Stimulated activated naive CD8-positive, alpha-beta T cell treated with anti-CD3 and anti-CD28 coated beads, Interleukin-15, amount 100 ng/mL, for 72 hours (primary cell): ENCODE measurements at places on chromosomes 5 and 9.

DNA sequence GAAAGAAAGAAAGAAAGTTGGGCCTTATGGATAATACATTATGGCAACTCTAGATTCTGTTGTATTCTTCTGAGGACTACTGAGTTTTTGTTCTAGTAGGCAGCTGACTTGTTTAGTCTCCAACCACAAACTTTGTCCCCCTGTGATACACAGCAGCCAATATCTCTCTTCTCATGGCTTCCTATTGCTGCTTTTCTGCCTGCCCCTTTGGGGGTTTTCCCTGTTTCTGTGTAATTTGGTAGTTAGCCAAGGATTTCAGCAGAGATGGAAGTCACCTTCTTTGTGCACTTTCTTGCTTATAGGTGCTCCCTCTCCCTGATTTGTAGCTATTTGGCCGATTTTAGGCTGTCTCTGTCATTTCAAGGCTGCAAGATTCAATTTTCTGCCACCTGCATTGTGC is 109.6 kb downstream of the FGF1 start:
- no peak for DNase-seq

DNA sequence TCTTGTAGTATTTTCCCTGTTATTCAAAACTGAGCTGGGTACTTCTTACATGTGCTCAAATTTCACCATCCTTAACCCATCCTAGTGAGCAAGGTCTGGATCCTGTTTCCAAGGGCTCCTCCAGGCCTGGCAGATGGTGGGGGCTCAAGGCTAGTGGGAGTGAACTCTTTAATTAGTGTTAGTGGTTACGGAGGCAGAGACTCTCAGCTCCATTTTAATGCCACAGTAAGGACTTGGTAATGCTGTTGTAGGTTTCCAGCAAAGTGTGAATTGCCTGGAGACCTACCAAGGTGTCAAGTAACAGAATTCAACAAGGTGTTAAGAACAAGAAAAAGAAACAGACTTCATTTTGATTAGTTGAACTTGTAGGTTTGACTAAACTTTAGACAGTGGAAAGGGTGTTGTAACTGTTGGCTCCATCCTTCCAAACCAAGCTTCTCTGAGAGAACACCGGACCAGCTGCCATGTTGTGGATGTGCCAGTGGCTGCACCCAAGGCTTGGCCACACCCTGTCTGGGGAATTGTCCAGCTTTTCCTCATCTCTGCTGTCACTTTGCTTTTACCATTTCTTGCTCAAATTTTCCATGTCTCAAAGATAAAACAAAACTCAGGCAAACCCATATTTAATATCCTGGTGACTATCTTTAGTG is 98.7 kb downstream of the ADCY2 start:
- no peak for DNase-seq

GRCh38 chr5:159864885-159865691 is 51.2 kb upstream of the ADRA1B start:
- DNase-seq: no peak

DNA sequence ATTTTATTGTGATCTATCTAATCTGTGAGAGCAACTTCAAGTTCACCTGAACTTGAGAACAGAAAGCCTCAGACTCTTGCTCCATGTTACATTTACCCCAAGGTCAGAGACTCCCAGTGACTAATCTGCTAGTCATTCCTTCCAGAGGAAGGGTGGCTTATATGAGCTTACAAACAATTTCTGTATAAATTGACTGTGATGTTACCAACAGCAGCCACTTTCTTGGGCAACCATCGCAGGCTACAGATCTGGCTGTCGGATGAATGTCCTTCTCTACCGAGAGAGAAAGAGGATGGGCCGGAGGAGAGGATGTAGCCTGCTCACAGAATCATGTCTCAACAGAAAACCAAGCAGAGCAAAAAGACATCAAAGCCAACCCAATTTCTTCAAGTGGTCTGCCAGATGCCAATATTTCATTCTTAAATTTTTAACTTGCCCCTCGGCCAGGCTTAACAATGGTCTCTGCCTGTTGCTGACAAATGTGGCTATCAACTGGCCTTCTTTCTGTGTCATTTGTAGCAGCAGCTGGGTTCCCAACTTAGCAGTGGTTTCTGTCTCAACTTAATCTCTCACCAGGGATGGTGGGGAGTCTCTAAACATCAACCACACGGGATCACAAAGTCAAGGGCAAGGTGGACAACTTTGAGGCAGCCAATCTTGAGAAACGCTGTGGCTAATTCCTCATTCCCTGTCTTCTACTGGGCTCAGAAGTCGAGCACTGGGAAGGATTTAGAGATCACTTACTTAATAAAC is 81.3 kb downstream of the RAPGEF1 start:
- no peak for DNase-seq

GRCh38 chr5:81805086-81805485 is 54.2 kb upstream of the SSBP2 start:
- no peak for DNase-seq

- no peak for DNase-seq
These were observed 242.2 kb upstream of the TNC start for GRCh38 chr9:115360122-115360521.

- no peak for DNase-seq
These were observed 41.6 kb downstream of the NEUROG1 start for GRCh38 chr5:135494196-135494595.

- DNase-seq: no peak
These were observed 576.7 kb upstream of the ADAMTS16 start for GRCh38 chr5:4563400-4563799.

GRCh38 chr5:65268525-65268924 is 213.2 kb downstream of the ADAMTS6 start:
- DNase-seq: no peak

GRCh38 chr5:127666043-127666716 is 17.3 kb downstream of the CTXN3 start:
- no peak for DNase-seq

DNA sequence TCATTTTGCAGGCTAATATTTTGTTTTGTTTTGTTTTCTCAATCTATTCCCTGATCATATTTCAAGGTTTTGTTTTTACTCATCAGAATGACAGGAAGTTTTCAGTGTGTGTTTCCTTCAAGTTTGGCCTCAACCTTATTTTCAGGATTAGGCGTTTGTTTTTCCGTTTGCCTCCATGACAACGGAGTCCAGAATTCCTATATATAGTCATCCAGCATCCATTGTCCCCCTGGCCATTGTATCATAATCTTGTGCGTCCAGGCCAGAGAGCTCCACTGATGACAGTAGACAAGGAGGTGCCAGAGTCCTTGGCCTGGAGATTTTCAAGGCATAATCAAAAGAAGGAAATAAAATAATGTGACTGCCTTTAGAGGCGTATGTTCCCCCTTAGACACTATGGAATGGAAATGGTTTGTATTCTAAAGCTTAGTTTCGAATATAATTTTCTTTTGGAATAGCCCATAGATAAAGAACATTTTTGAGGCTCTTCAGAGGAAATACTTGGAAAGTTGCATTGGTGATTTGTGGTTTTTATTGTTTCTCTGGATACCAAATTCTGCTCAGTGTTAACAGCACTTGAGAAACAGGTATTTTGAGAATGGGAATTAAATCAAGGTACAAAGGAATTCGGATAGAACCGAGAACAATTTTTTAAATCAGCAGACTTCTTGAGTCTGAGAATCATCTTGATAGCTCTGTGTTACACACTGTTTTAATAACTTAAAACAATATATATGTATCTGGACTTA is 99.8 kb downstream of the ZNF462 start:
- no peak for DNase-seq

DNA sequence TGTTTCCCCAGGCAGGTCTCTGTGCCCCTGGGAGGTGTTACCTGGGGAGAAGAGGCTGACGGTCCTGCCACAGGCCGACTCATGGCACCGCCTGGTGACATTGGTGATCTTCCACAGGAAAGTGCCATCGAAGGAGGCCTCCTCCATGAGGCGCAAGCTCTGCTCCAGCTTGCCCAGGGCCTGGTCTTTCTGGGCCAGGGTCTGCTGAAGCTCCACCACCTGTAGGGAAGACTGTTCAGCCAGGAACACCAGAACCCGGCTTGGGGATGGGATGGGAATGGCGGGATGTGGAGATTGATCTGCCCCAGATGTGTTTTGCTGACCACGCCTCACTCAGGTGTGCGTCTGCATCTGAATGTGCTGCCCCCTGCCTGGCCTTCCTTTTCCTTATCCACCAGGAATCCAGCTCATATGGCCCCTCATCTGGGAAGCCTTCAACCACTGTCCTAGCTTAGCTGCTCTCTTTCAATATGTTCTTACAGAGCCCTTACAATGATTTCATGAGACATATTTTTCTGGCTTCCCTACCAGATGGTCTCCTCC is 15.2 kb downstream of the TRAF1 start:
- DNase-seq: no peak

DNA sequence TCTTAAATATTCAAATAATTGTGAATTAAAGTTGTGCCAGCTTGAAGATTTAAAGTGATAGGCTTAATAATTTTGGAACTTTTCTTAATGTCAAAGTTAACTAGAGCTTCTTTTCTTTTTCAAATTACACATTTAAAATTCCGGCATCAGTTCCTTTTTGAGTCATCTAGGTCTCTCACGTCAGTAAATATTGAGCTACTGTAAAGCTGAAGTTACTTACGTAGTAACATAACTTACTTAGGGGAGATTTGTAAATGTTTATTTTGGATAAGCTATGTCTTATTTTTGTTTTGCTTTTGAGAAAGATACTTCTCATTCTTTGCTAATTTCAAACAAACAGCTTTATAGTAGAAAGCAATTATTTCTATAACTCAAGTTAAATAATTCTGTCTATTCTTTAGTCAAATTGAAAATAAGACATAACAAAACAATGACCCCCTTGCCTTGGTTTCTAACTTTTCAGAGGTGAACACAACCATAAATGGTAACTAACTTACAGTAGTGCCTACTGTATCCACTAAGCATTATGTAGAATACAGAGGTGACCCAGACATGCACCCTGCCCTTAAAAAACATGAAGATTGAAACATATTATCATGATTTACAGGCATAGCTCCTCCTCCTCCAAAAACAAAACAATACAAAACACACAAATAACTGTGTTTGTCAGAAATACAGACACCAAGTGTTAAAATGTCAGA is 29.8 kb downstream of the CD274 start:
- DNase-seq: no peak

- no peak for DNase-seq
These were observed 190.3 kb downstream of the TMEM167A start for GRCh38 chr5:82886911-82887310.

DNA sequence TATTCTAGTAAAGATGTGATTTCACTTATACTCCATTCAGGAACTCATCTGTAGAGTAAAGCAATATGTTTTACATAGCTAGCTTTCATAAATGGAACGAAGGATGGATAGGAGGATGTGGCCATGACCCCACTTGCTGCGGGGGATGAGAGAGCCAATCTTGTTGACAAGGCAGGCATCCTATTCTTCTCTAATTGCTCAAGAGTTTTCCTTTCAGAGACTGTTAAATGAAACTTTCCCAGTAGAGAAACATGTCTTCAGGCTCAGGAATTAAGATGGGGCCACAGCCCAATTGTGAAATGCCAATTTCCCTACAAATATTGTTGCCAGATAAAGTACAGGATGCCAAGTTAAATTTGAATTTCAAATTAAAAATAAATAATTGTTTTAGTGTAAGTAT is 196.2 kb upstream of the TUT7 start:
- no peak for DNase-seq

- no peak for DNase-seq
These were observed 10.2 kb downstream of the SH3PXD2B start for GRCh38 chr5:172444110-172444510.

- no peak for DNase-seq
These were observed 55.1 kb upstream of the PRLR start for GRCh38 chr5:35285435-35285834.

- DNase-seq: no peak
These were observed 372.1 kb upstream of the SGCD start for GRCh38 chr5:155954701-155955445.

DNA sequence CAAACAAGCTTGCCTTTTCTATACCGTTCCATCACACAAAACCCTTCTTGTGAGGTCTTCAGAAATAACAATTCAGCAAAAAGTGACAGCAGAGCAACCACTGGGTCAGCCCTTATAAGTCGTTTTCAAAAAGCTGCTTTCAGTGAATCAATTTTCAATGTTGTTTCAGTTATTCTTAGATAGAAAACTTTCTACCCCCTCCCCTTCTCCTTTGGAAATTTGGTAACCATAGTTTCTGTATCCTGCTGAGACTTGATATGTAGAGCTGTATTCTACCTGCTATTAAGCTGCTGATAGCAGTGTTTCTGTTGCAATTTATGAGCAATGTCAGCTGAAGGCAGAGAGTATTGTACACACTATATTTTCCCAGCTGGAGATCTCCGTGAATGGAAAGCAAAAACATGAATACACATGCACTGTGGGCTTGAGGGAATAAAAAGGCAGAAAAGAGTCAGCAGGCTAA is 75.7 kb downstream of the ZNF608 start:
- no peak for DNase-seq

GRCh38 chr9:114929201-114929600 is 1.2 kb downstream of the TNFSF8 start:
- DNase-seq: no peak

- no peak for DNase-seq
These were observed 18.2 kb upstream of the ESM1 start for GRCh38 chr5:55003432-55004065.

GRCh38 chr5:153883854-153884611 is 154.7 kb downstream of the FAM114A2 start:
- DNase-seq: no peak

- DNase-seq: no peak
These were observed 18.6 kb upstream of the AGXT2 start for GRCh38 chr5:35066260-35066795.

DNA sequence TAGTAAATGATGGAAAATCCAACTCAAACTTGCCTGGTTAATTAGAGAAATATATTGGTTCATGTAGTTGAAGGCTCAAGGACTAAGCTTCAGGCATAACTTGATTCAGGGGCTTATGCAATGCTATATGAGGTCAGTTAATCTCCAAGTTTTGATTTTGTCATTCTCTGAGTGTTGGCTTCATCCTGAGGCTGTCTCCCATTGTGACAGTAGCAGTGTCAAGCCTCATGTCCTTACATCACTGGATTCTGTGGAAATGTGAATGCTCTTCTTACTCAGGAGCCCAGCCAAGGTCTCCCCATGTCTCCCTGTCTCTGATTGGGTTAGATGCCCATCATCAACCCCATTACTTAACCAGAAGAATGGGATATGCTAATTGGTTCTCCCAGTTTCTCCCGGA is 44.4 kb upstream of the SNX2 start:
- DNase-seq: no peak

DNA sequence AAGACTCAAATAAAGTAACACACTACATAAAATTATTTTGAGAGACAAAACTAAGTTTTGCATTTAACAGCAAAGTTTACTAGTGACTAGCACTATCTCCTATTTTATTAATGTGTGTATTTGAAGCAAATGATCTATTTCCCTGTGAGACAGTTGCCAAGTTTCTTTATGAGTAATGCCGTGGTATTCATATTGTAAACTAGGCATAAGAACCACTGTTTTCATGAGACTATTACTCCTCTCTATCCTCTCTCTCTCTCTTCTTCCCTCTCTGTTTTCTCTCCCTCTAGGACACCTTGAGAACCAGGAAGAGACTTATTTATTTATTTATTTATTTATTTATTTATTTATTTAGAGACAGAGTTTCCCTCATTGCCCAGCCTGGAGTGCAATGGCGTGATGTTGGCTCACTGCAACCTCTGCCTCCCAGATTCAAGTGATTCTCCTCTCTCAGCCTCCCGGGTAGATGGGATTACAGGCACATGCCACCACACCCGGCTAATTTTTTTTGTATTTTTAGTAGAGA is 61.1 kb downstream of the MLANA start:
- no peak for DNase-seq
